Urothelium cell line (cell line): ENCODE measurements at places on chromosomes 3 and 15.

DNA sequence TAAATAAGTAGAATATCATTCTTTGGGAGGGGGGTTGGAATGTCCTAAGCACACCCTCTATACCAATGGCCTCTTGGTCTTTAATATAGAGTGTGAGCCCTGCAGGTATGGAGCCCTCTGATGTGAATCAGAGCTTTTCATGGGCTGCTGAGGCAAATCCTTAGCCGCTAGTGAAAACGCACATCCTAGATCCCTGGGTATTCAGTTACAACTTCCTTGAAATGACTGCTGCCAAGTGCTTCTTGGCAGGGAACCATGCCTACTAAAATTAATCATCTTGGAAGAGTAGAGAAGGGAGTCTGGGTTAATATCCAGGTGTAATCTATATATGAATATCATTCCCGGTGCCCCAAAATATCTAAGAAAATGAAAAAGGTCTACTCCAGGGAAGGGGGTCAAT is 109.1 kb downstream of the POLQ start:
- no peak for DNase-seq

DNA sequence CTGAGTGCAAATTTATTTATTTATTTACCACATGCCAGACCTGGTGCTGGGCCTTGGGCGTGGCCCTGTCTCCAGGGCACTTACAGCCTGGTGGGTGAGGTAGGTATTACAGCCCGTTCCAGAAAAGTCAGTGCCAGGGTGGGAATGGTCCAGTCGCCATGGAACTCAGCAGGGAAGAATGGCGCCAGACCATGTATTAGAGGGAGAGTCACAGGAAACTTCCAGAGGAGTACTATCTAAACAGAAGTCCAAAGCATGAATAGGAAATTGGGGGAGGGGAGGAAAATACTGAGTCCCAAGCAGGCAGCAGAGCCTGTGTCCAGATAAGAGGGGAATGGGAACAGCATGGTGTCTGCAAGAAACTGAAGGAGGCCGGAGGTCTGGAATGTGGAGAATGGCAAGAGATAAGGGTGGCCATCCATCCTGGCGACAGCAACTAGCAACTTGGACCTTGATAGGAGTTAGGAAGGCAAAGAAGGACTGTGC is 27.0 kb downstream of the SH3BP5 start:
- DNase-seq = peak; percentile 20

GRCh38 chr3:182983876-182984275 is 3.5 kb upstream of the DCUN1D1 start:
- DNase-seq = no peak

- no peak for DNase-seq
Measured at GRCh38 chr15:79209690-79210089, 72.8 kb upstream of the ANKRD34C start.

- DNase-seq = no peak
Measured at GRCh38 chr15:37107744-37108380, 7.5 kb upstream of the MEIS2 start.

DNA sequence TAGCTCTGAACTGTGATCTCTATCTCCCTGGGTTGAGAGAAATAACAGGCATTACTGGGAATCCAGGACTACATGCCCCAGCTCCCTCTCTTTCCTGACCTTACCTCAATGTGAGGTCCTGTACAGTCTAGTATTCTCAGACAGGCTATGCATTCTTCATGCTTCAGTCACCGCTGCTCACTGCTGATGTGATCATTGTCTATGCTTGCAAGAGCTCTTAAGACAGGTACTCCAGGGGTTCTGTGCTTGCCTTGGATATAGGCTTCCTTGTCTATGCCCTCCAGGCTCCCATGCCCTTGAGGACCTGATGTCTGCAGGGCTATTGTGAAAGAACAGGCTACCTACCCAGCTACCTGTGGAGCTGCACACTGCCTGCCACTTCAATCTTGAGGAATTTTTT is 183.6 kb downstream of the MBNL1 start:
- DNase-seq = no peak

- no peak for DNase-seq
Measured at GRCh38 chr3:164407111-164407510, 671.2 kb downstream of the SI start.
